ENCODE measurements at places on chromosomes 2 and 18.

DNA sequence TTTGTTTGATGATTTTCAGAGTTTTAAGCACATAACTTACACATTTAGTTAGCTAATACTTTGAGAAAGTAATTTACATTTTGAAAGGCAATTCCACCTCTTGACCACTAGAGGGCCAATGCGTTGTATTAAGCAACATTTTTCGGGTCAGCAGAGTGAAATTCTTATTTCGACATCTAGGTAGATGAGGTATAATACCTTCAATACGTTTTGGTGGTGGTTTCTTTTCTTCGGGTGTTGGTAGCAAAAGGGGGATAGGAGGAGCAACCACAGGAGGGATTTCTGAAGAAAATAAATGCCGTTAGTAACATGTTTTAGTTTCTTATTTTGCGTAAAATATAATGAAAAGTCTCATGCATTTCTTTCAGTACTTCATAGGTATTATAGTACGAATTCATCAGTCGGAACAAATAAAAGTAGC is 106.3 kb downstream of the TTN start:
- DNase-seq, result no peak

GRCh38 chr2:52695731-52696130 is 1071.9 kb upstream of the CHAC2 start:
- no peak for DNase-seq

GRCh38 chr2:158890296-158890905 is 78.0 kb upstream of the TANC1 start:
- DNase-seq, result no peak

DNA sequence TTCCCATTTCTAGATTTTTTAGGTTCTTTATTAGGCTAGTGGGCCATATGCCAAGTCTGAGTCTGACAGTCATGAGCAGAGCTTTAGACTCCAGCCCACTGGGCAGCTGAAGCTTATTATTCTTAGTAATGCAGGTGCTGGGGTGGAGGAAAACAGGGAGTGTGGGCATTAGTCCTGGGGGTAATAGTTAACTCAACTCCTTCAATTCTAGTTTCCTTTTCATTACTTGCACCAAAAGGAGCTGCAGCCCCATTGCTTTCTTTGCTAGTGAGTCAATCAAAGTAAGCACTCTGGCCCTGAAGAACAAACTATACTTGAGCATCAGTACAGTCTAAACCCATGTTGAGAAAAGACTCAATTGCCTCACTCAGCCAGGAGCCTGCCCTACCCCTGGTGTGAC is 35.5 kb downstream of the ICOS start:
- DNase-seq, result no peak

GRCh38 chr2:173989884-173990215 is 24.7 kb upstream of the SP3 start:
- DNase-seq, result no peak

- no peak for DNase-seq
These were observed 23.2 kb downstream of the IL1B start for GRCh38 chr2:112813280-112813966.

DNA sequence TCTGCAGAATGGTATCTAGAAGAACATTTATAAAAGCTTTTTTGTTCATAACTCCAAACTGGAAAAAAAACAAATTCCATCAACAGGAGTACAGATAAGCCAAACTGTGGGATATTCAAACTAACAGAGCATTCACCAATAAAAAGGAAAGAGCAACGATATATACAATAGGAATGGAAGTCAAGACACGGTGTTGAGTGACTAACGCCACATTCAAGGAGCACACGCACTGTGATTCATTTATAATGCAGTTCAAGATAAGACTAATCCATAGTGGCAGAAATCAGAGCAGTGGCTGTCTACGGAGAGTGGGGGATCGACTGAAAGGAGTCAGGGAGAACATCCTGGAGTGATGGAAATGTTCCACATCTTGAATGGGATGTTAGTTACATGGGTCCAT is 70.7 kb downstream of the CABYR start:
- no peak for DNase-seq

- peak; percentile 12 for DNase-seq
These were observed 71.8 kb upstream of the SEC11C start for GRCh38 chr18:59067873-59068272.

DNA sequence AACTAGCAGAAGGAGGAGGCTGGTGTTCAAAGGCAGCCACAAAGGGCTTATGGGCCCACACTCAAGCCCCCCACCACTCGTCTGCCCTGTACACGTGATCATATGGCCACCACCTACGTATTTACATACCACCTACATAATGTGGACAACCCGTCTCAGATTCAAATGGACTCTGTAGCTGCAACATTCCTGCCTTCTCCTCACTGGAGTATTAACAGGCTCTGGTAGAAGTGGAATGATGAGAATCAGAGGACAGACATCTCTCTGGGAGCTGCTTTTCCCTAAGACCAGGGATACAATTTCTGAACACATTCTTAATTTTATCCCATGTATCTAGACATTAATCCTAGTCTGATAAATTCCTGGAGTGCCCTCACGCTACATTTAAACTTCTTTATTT is 9.5 kb upstream of the CETN1 start:
- DNase-seq, result no peak

DNA sequence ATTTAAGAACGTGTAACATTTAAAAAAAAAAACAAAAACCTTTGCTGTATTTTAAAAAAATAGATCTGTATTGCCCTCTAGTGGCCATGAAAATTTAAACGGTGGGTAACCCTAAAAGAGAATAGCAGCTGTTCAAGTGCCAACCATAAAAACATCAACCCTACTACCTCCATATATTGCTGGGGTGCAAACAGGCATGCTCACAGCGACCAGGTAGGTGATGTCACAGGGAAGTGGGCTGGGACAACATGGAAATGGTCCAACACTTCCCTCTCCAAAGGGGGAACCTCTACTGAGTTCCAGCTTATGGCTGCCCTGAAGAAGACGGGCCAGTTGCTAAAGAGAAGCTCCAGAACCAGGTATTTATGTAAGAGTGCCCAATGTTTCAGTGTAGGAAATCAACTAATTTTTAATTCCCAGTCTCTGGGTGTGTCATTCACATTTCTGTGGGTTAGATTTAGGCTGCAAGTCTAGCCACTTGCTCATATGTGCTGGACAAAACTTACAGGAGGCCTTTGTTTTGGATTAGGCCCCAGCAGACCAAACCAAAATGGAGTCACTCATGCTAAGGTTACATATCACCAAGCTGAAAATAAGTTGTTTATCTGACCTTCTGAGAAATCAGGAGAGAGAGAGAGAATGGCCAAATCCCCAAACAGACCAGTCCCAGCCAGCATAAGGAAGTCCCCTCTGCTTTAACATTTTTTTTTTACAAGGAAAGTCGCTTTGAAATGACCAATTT is 54.5 kb downstream of the SKA1 start:
- DNase-seq, result no peak

DNA sequence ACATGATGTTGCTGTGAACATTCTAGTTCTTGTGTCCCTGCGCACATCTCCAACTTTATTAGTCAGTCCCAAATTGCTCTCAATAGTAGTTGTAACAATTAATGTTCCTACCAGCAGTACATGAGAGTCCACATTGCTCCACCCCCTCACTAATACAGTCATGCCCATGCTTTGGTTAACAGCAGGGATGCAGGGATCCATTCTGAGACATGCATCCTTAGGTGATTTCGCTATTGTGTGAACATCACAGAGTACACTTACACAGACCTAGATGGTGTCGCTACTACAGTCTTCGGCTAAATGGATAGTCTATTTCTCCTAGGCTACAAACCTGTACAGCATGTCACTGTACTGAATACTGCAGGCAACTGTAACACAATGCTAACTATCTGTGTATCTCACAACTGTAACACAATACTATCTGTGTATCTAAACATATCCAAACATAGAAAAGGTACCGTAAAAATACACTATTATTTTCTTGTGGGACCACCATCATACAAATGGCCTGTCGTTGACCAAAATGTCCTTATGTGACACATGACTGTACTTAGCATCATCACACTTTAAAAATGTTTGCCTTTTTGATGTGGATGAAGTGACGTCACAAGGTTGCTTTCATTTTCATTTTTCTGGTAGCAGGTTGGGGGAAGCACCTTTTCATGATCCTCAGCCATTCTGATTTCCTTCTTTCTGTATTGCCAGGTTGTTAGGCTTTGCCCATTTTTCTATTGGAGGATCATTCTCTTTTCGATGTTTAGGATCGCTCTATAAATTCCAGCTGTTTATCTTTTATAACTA is 82.9 kb upstream of the RNF152 start:
- DNase-seq, result peak; percentile 9

GRCh38 chr18:62856294-62856693 is 141.0 kb downstream of the PHLPP1 start:
- no peak for DNase-seq

- no peak for DNase-seq
These were observed 222.6 kb downstream of the NCKAP5 start for GRCh38 chr2:133345638-133346037.

DNA sequence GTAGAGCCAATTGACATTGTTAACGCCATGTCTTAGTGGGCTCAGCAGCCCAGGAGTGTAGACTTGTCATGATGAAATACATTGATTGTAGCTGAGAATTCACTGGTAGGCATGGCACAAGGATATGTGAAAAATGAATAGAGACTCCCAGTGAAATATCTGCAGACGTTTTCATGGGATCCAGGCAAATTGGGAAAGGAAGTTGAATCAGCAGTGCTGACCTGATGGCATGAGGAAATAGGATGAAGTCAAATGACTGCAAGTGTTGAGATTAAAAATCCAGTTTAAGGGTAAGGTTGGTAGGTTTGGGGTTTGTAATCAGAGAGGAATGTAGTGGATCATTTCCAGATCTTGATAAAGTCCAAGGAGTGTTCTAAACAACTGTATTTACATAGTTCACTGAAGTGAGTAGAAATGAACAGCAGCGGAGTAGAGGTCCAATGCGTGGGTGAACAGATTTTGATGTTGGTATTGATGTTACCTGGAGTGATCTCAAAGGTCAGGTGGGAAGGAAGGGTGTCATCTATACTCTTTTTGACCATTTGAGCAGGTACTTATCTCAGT is 24.6 kb downstream of the INSIG2 start:
- DNase-seq, result no peak

- DNase-seq, result no peak
These were observed 168.2 kb downstream of the NEDD4L start for GRCh38 chr18:58212274-58212673.

DNA sequence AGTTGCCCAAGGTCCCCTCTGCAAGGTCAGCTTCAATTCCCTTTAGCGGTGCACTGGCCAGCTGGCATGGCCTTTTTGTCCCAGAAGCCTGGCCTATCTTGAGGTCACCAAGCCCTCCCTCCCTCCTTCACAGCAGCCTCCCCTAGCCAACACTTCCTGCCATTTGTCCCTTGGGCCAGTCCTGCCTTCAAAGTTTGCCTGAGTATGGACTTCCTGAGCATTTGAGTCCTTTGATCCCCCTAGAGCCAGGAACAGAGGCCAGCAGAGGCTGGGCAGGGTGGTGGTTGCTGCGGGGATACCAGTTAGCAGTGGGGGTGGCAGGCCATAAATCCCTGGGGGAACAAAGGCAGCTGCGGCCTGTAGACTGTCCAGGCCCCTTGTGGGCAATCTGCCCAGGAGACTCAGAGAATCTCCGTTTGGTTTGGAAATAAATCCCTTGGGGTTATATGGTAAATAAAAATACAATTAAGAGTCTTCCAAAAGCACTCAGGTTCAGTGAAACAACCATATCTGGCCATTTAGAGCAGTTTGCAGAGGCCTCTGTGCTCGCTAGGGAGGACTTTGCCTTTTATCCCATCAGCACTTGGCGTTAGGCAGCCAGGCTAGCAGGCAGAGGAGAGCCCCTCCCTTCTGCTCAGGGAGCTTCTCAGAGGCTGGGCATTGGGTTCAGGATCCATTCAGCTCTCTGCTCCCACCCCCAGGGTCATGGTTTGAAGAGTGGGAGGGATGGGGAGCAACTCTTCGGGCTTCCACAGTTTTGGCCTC is 3.1 kb upstream of the HES6 start:
- DNase-seq, result no peak

DNA sequence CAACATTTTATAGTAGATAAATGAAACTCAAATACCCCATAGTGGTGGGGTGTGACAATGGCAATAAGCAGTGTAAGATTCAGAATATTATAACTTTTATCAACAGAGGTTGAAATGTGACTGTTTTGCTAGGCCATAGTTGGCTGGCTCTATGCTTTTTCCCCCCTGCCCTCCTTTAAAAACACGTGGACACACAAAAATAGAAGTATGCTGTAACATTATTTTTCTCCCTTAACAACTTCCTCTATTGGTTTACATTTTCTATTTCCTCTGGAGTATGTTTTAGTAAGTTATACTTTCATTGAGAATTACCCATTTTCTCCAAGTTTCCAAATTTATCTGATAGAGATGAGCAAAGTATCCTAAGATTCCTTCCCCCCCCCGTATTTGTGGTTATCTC is 31.1 kb downstream of the NDUFAF7 start:
- no peak for DNase-seq

DNA sequence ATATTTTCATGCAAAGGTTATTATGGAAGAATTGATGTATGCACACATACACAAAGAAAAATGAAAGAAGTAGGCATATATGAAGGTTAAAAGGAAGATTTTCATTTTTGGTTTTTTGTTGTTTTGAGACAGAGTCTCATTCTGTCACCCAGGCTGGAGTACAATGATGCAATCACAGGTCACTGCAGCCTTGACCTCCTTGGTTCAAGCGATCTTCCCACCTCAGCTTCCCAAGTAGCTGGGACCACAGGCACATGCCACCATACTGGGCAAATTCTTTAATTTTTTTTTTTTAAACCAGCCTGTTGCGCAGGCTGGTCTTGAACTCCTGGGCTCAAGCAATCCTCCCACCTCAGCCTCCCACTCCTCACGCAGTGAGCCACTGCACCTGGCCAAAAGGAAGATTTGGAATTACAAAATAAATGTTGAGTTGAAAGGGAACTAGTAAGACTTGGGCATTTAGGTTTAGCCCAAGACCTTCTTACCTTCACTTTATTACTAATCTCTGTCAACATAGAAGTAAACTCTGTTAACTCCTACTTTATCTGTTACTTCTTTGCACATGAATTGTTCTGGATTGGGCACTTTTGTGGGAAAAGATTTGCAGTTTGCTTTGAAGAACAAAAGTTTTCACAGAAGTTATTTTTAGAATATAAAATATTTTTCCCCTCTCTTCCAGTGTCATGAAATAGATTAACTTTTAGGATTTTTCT is 31.7 kb upstream of the NBEAL1 start:
- no peak for DNase-seq

GRCh38 chr18:79166702-79167101 is 97.5 kb downstream of the ATP9B start:
- DNase-seq, result no peak

- DNase-seq, result no peak
These were observed 258.0 kb downstream of the CNTNAP5 start for GRCh38 chr2:124283096-124283495.

DNA sequence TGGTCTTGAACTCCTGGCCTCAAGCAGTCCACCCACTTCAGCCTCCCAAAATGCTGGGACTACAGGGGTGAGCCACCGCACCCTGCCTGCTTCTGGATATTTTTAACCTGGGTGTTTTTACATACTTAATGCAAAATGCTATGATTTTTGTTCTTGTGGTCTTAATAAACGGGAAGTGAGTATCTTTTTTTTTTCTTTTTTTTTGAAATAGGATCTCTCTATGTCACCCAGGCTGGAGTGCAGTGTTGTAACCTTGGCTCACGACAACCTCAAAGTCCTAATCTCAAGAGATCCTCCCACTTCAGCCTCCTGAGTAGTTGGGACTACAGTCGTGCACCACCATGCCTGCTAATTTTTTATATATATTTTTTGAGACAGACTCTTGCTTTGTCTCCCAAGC is 19.2 kb upstream of the ASXL2 start:
- no peak for DNase-seq

Data from stimulated activated CD4-positive, alpha-beta T cell treated with anti-CD3 and anti-CD28 coated beads, Interleukin-1b, Interleukin-23, amount 100 ng/mL, for 48 hours (primary cell).